Midbrain (tissue), 1 donor: ENCODE measurements at places on chromosomes 7 and 10.

DNA sequence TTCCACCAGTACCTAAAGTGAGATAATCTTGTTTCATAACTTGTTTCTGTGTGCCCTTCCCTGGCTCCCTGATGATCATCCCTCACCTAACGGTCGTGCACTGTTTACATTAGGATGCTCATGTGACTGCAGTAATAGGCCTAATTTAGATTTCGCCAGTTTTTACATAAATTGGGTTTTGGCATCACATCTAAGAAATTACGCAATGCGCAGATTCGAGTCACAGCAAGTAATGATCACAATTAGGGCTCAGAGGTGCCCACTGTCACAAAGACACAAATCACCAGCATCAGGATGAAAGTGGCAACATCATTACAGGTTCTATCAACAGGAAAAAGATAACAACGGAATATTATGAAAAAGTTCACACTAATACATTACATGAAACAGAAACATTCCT lies 94.7 kb downstream of the LARP4B start:
- no peak for DNase-seq

GRCh38 chr7:921581-922333 lies 32.7 kb downstream of the ADAP1 start:
- DNase-seq: no peak

GRCh38 chr7:30800785-30801252 lies 29.6 kb downstream of the MINDY4 start:
- peak; percentile 87 for DNase-seq

- no peak for DNase-seq
Measured at GRCh38 chr7:12965767-12966166, 278.3 kb downstream of the ARL4A start.

GRCh38 chr7:39199951-39200350 lies 222.2 kb downstream of the POU6F2 start:
- no peak for DNase-seq

DNA sequence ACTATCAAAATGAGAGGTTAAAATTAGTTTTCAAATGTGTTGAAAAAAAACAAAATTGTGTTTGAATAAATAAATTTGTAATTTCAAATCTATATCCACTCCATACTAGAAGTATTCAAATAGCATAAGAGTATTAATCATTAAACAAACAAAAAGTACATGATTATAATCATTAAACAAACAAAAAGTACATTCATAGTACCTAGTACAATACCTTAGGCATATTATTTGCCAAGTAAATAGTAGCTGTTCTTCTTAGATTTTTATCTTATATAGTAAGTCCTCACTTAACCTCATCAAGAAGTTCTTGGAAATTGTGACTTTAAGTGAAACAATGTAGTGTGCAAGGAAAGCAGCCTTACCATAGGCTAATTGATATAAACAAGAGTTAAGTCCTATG lies 349.3 kb upstream of the VWC2 start:
- no peak for DNase-seq
